ENCODE measurements at places on chromosomes 2 and 18.

GRCh38 chr2:140353541-140353940, 1573.4 kb upstream of the NXPH2 start:
- no peak for DNase-seq

GRCh38 chr2:156456616-156457015, 20.4 kb downstream of the GPD2 start:
- no peak for DNase-seq

DNA sequence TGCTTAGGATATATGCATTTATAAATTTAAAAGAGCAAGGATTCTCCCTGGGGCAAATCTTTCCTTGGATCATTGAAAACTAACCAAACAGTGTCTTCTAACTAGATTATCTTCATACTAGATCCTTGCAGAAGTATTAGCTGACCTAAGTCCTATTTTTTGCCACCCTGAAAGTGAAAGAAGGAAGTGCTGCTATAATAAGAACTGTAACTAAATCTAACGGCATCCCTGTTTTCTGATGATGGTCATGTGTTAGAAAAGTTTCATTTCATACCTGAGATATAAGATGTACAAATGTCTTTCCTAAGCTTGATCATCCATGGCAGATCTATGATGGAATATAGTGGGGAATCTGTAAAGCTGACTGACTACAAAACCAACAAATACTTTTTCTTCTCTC, 102.7 kb downstream of the MAP2 start:
- no peak for DNase-seq

GRCh38 chr2:106789185-106789584, 96.8 kb downstream of the ST6GAL2 start:
- DNase-seq, result no peak

DNA sequence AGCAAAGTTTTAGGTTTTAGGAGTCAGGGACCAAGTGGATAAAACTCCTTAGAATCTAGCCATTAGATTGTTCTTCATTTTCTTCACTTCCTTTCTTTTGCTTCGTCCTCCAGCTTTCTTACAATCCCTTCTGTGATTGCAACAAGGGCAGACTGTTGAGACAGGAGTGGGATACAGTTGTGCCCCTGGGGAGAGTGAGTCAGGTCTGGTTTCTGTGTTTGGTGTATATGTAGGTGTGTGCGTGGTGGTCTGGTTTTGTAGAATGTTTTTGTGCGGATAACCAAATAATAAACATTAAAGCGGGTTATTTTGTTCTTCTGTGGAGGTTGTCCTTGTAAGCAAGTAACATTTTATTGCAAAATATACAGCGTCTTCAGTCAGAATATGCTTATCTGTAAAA, 7.3 kb downstream of the INSIG2 start:
- DNase-seq, result no peak

DNA sequence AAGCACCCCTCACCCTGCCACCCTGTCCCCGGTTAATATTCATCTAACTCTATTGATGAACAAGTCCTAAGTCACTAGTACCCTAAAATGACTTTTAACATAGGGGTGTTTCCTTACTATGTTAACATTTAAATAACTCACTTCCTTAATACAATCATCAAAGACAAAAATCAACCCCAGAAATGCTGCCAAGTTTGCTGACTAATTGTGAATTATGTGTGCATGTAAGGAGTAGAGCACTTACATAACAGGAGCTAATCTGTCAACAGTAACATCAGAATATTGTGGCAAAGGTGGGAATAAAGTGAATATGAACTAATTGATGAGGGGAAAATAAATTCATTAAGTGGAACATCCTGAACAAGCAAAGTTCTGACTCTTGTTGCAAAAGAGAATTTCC, 81.4 kb upstream of the ERBB4 start:
- DNase-seq, result no peak

DNA sequence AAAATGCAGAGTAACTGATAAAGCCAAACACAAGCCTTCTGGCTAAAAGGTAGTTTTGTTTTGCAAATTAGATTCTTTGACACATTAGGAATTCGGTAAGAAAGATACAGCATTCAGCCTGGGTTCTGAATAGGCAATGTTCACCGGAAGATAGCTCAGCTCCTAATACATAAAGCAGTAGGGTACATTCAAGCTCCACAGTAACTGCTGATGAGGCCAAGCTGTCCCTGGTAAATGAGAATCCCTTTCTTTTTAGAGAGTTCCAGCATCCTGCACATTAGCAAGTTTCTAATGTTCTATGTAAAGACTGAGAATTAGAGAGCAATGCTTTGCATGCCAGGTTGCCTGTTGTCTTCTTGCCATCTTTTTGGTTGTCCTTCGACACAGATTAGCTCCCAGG, 316.3 kb upstream of the SLC14A2 start:
- DNase-seq, result no peak

DNA sequence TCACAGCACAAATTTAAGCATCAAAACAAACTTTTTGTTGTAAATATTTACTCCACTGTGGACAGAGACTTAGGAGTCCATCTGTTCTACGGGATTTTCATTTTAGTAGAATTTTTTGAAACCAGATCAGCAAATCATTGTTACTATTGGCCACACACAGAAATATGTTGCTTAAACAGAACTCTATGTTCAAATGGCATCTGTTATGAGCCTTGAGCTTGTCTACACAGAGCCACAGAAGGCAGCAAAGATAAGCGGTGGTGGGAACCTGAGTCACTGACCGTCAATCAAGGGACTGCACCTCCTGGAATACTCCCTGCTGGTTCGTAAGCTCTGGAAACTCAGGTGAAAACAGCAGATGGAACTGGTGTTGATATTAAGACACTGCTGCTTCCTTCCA, 156.8 kb downstream of the TMEM200C start:
- no peak for DNase-seq

DNA sequence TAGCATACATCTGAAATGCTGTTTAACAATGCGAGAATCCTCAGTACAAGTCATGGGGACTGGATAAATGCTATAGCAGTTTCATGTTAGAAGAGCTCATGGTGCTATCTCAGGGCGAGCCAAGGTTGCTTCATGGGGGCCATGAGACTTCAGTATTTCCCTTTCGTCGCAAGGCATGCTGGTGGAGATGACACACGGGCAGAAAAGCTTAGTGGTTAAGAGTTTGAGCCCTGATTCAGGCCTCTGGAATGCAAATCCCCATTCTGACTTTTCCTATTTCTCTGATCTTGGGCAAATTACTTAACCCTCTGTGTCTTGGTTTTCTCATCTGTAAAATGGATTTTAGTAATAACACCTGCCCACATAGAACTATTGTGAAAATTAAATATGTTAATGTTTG, 57.4 kb upstream of the EPHA4 start:
- no peak for DNase-seq

Data from naive thymus-derived CD4-positive, alpha-beta T cell (primary cell).